Mesendoderm (in vitro differentiated cells): ENCODE measurements at places on chromosomes 5 and 9.

DNA sequence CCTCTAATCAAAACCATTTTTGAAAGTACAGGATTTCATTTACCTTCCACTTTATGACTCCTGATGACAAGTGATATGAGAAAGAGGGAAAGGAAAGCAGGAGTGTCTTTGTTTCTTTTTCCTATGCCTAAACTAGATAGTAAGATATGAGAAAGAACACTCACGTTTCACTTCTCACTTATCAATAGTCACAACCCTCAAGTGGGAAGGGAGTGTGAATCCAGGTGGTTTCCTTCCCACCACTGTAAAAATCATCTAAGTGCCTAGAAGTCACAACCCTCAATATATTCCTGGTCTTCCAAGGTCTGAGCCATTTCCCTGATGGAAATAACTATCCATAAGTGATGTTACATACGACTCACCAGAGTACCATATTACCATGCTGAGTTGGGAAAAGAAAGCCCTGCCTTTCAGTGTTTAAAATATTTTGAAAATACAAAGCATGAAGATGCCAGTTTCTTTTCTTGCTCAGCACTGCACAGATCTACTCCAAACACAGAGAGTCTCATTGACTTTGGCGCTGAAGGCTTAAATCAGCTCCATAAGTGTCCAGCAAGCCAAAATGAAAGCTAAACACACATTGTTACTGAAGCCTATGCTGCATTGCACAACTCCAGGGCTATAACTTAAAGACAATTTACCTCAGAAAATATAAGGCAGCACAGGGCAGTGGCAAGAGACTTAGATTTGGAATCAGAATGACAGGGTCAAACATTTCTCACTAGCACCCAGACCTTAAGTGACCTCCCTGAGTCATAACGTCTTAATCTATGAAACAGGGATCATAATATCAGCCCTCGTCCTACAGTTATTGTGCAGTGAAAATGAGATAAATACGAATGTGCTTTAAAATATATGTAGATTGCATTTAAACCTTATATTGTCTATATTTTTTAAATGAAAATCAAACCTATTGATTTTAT, 301.2 kb downstream of the KIAA0825 start:
- H3K36me3 ChIP-seq: no peaks in the 10 kb centered on the region
- no peak overlapping the region for H3K4me3 ChIP-seq
- DNase-seq: no peak
- H3K27ac ChIP-seq: no peak overlapping the region
- H3K27me3 ChIP-seq: no peaks in the 10 kb centered on the region
- H3K4me1 ChIP-seq: peaks cover 2% of the 10 kb centered on the region

DNA sequence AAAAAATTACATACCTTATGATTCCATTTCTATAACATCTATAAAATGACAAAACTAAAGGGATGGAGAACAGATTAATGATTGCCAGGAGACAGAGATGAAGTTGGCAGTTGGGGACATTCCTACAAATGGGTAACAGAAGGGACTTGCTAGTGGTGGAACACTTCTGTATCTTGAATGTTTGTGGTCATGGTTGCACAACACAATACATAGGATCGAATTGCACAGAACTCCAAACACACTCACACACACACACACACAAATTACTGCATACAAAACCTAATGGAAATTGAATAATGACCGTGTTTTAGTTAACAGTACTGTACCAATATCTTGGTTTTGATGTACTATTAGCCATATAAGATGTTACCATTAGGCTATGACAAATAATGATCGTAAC, 330.7 kb upstream of the POU5F2 start:
- DNase-seq: no peak
- no peak overlapping the region for H3K27ac ChIP-seq
- H3K36me3 ChIP-seq: no peaks in the 10 kb centered on the region
- H3K4me1 ChIP-seq: no peaks in the 10 kb centered on the region
- H3K4me3 ChIP-seq: no peak overlapping the region
- no peaks in the 10 kb centered on the region for H3K27me3 ChIP-seq

- H3K27ac ChIP-seq: peak overlapping the region; percentile 80
- no peaks in the 10 kb centered on the region for H3K4me1 ChIP-seq
- H3K36me3 ChIP-seq: no peaks in the 10 kb centered on the region
- peak; percentile 95 for DNase-seq
- H3K4me3 ChIP-seq: no peak overlapping the region
- H3K27me3 ChIP-seq: no peaks in the 10 kb centered on the region
Observed at GRCh38 chr5:170151097-170151831, 45.6 kb downstream of the FOXI1 start.

DNA sequence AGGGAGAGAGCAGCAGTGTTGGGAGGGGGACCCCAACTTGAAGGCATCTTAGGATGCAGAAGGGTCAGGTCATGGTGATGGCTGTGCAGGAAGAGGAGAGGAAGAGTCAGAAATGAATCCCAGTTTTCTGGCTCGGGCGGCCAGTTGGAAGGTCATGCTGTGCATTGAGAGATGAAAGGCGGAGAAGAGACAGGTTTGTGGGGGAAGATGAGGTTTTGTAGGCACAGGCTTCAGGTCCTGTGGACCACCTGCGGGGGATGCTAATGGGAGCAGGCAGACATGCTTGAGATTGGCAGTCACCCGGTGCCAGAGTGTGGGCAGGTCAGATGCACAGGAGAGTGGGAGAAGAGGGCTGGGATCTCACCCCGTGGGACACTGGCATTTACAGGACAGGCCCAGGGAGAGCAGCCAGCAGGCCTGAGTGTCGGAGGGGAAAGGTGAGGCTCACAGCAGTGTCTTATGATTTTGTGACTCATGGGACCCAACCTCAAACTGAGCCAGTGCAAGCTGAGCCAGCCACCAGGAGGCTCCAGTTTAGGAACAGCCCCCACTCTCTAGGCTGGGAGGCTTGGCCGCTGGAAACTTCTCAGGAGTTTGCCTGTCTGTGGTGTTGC, 17.5 kb downstream of the STXBP1 start:
- H3K27ac ChIP-seq: no peak overlapping the region
- peak; percentile 56 for DNase-seq
- no peaks in the 10 kb centered on the region for H3K36me3 ChIP-seq
- no peaks in the 10 kb centered on the region for H3K27me3 ChIP-seq
- no peak overlapping the region for H3K4me3 ChIP-seq

GRCh38 chr5:127602896-127603844, 45.7 kb upstream of the CTXN3 start:
- DNase-seq: no peak
- no peak overlapping the region for H3K4me3 ChIP-seq
- H3K27ac ChIP-seq: no peak overlapping the region
- no peaks in the 10 kb centered on the region for H3K36me3 ChIP-seq
- H3K27me3 ChIP-seq: no peaks in the 10 kb centered on the region

DNA sequence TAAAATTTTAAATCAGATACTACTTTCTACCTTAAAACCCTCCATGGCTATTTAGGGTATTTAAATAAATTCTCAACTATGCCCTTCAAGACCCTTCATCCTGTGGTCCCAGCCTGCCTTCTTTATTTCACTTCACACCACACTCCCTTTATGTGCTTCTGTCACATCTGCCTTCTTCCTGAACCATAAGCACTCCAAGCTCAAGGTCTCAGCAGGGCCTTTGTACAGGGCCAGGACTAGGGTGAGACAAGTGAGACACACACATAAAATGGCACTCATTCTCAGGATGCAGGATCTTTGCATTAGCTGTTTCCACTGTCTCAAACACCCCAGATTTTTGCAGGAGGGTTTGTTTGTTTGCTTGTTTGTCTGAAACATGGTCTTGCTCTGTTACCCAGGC, 7.6 kb downstream of the ITK start:
- no peaks in the 10 kb centered on the region for H3K36me3 ChIP-seq
- no peak overlapping the region for H3K4me3 ChIP-seq
- H3K27ac ChIP-seq: no peak overlapping the region
